ENCODE measurements at places on chromosomes 2 and 18.

DNA sequence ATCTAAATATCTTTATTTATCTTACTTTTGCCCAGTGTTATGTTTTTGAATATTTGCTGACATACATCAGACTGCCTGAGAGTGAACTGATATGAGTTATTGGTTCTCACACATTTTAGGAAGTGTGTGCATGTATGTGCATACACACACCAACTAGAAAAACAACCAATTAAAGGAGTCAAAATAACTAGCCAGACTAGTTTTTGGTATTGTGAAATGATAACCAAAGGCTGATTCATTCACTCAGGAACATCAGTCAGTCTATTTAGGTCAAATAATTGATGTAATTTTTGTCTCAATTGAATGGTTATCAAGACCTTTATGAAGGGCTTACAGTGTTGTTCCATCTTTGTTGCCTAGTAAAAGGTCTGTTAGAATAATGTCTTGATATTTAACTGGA, 369.3 kb upstream of the VRK2 start:
- no peak for DNase-seq

DNA sequence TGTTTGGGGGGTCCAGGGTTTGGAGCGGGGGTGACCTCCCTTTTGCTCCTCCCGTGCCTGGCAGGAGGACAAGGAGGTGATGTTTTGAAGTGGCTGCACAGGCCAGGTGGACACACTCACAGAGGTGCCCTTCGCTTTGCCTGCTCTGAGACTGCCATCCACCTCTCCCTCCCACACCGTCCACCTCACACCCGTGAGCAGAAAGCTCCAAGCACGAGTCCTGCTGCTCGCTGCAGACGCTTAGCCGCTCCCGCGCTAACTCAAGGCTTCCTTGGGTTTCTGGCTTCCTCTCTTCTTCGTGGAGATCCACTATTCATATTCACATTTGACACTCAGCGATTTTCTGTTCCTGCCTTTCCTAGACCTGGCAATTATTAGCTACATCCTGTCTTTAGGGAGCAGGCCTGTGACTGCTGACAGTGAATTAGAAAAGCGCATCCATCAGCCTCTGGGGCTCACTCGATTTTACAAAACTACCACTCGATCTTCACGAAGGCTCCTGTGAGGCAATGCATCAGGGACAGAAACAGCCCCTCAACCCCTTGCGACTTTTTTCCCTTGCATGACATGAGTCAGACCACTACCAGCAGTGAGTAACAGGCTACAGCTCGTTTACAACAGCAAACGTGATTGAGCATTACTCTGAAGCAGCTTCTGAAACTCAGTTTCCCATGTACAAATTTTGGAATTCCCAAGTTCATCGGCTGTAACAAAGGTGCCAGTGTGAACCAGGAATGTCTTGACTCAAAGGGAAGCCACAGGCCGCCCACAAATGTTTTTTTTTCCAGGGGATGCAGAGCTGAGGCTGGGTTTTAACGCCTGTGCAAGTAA, 238.7 kb upstream of the SOX11 start:
- no peak for DNase-seq

GRCh38 chr2:190444976-190445375, 36.8 kb downstream of the MFSD6 start:
- DNase-seq, result no peak

- no peak for DNase-seq
Measured at GRCh38 chr2:174717273-174717672, 47.0 kb downstream of the CHRNA1 start.

DNA sequence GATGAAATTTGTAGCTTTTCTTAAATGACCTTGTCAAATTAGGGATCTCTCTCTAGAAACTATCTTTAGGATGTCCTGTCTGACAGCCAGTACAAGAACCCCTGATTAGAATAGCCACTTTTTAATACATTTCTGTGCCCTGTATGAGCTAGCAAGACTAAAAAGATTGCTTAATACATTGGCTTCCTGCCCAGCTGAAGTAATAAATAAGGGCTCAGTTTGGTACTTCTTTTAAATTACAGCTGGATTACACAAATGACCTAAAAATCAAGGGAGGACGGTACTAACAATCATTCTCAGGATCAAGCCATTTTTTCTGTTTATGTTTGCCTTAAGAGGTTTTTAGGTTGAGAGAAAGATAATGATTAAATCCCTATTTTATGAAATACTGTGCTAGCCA, 11.6 kb upstream of the OLA1 start:
- no peak for DNase-seq

DNA sequence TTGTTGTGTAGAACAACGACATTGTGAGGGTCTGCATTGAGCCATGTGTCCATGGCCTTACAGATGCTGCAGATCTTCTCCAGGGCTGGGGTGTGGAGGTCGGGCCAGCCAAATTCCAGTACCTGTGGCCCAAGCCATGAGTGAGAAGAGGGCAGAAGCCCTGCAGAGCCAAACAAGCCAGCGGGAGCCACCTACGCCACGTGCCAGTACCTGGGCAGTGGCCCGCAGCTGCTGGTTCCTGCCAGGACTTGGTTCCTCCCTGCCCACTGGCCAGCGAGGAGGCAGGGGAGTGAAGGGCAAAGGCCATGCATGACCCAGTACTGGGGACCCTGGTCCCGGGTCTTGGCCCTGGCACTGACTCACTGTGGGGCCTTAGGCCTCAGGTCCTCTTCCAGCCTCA, 109.4 kb downstream of the TNS1 start:
- DNase-seq, result no peak

Measured in activated effector memory CD4-positive, alpha-beta T cell treated with anti-CD3 and anti-CD28 coated beads, Interleukin-2, amount 50 U/mL, for 16 hours (primary cell).